ENCODE measurements at places on chromosomes 2 and 18.

- DNase-seq = peak; percentile 1
These were observed 66.6 kb downstream of the CTIF start for GRCh38 chr18:48605408-48605845.

DNA sequence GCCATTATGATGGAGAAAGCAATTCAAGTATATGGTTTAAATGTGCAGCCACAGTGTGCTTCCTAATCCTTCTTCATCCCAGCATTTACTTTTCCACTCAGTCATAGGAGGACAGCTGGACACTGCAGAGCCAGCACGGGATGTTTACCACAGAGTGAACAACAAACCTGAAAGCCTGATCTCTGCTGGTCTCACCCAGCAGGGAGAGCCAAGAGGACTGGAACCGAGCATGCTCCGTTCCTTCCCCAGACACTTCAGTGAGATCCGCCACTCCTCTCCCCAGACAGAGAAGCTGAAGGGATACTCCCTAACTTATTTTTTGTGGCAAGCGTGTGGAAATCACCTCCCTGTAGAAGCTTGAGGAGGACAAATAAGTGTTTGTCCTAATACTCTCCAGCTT, 23.2 kb upstream of the GORASP2 start:
- DNase-seq = no peak

DNA sequence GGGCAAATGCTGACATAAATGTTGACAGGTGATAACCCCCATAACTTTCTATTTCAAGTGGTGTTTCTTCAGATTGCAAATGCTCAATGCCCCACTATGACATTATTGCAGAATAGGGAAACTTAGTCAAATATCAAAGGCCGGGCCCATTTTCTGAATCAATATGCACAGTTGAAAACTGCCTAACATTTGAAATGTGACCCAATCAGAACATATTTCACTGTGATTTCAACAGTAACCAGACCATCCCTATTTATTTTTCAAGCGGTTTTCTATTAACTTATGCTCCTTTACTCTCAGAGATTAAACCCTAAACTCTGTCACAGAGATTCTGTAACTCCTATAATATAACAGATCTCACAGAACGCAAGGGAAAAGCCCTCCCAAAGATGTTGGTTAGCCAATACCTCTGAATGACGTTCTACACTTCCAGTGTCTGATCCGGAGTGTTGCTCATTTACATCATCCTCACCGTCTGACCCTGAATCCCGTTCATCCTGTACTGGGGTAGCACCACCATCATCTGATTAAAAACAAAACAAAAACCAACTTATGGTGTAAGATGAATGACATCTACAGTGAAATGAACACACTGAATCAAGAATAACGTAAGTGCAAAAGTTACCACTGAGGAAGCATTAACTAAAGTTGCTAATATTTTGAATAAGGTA, 2.9 kb downstream of the IWS1 start:
- no peak for DNase-seq

- DNase-seq = no peak
These were observed 2.8 kb downstream of the SIX3 start for GRCh38 chr2:44944102-44944951.

- DNase-seq = no peak
These were observed 1.7 kb downstream of the SEPTIN2 start for GRCh38 chr2:241317391-241317790.

- DNase-seq = no peak
These were observed at the start of gene EMILIN2 for GRCh38 chr18:2846636-2847316. TSS of gene EMILIN2 (plus strand) at chr18:2847006. CDS start at chr18:2847189, 183 bp downstream.

GRCh38 chr2:55165626-55166025, 66.5 kb downstream of the CLHC1 start:
- DNase-seq = no peak

DNA sequence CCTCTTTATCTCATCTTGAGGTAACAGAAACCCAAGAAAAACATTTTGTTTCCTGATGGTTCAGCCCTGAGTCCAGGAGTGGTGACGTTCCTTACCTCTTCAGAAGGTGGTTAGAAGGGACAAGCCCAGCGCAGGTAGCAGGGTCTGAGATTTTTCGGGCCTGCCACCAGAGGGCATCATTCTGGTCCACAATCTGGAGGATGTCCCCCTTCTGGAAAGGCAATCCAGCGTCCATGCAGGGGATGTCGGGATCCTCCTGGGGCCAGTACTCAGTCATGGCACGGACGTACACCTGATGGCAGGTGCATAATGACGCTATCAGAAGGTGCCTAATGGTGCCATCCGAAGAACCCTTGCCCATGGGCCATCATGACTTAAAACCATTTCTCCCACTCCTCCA, 17.7 kb downstream of the MPP4 start:
- no peak for DNase-seq

GRCh38 chr2:10352361-10352760, 49.7 kb downstream of the HPCAL1 start:
- DNase-seq = no peak

DNA sequence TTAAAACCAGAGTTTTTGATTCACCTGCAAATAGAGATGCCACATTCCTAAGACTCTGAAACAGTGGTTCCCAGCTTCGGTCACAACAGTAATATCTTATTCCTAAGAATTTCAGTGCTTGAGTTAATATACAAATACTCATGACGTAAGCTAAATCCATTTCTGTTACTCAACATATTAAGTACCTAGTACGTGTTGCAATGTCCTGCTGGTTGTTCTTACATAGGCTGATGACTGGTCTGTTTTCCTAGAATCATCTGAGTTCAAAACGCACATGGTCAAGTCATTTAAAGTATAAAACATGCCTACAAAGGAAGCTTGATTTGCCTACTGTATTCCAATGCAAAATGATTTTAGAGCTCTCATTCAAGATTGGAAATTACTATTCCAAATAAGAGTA, 7.2 kb downstream of the NCL start:
- DNase-seq = no peak

GRCh38 chr2:172215172-172215935, 112.7 kb upstream of the DLX2 start:
- DNase-seq = no peak

GRCh38 chr2:198000417-198000816, 196.0 kb downstream of the PLCL1 start:
- DNase-seq = no peak

DNA sequence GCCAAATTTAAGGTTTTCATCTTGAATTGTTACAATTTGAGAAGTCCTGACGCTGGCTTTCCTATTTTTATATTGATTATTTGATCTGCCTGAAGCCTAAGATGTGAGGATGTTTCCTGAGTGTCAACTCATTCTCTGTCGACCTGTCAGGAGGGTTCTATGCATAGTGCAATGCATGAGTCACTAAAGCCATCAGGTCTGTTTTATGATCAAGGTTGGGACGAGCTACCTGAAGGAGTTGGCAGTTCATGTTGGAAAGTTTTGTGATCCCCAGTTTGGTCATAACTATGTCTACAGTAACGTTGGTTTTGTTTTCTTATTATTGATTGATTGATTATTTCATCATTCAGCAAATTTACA, 71.2 kb downstream of the NABP1 start:
- DNase-seq = no peak

DNA sequence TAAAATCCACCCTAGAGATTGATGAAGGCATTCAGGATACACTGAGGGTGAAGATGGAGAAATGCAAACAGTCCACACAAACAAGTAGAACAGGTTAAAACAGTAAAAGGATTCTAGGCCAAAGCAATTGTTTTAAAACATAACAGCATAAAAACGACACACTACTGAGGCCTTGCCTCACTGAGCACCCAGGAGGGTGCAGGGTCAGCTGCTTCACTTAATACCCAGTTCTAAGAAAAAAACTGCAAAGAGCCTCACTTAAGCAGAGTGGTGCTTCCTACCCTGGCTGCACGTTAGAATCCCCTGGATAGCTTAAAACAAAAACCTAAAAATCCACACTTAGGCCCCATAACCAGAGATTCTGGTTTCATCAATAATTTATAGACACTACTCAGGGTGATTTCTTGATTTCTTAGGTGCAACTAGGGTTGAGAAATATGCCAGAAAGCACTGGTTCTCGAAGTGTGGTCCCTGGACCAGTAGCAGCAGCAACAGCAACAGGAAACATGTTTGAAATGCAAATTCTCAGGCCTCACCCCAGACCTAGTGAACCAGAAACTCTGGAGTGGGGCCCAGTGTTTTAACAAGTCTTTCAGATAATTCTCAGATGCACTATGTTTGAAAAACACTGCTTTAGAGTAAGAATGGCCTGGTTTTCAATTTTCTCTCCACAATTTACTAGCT, 279.1 kb downstream of the ZEB2 start:
- DNase-seq = no peak

GRCh38 chr18:48792611-48793380, 158.0 kb downstream of the SMAD7 start:
- no peak for DNase-seq

DNA sequence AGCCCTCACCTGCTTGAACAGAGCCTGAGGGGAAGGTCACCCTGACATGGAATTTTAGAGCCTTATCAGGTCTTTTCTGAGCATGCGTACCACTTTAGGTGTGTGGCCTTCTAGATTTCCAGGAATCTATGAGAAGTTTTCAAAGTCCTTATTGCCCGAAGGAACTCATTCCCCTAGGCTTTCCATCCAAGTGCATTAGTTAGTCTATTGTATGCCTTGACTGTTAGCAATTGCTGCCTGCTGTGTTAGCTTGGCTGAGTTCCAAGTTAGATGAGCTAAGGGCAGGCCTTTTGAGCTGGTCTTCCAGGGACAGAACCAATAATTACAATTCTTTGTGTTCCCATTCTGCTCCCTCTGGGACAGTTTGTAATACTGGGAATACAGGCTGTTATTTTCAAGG, 30.8 kb upstream of the PUM2 start:
- peak; percentile 6 for DNase-seq

DNA sequence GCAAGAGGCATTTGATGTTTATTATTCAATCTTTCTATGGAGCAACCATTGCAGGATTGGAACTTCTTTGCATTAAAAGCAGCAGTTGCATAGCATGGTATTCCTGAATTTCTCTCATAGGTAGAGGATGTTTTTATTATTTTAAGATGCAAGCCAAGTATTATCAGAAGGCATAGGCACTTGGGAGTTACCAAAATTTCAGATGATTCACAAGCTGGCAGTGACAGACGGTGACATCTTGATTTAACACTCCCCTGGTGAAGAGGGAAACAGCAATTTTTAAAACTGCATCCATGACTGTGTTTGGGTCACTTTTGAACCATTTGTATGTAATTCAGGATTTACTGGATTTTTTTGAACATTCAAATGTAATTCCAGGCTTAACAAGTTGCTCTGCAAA, 654.3 kb downstream of the SLC4A3 start:
- no peak for DNase-seq

GRCh38 chr2:3121601-3122000, 256.0 kb downstream of the EIPR1 start:
- DNase-seq = no peak

GRCh38 chr2:231934441-231935206, 8.4 kb upstream of the NPPC start:
- no peak for DNase-seq

DNA sequence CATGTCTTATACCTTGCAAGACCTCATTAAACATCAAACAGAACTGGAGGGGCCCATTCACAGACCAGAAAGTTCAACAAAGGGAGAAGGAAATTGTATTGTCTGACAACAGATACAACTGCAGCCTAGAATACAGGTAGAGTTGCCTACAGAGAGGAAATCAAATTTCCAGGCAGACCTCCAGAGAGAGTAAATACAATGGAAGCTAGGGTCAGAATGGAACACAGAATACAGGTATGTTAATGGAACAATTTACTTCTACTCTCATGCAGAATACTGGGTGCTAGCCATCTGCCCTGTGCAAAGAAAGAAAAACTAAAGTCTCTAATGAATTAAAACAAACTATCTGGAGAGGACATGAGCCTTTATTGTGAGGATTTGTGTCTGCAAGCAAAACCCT, 31.6 kb upstream of the ALK start:
- DNase-seq = no peak

GRCh38 chr2:224687156-224687555, 29.0 kb downstream of the CCDC195 start:
- DNase-seq = no peak

DNA sequence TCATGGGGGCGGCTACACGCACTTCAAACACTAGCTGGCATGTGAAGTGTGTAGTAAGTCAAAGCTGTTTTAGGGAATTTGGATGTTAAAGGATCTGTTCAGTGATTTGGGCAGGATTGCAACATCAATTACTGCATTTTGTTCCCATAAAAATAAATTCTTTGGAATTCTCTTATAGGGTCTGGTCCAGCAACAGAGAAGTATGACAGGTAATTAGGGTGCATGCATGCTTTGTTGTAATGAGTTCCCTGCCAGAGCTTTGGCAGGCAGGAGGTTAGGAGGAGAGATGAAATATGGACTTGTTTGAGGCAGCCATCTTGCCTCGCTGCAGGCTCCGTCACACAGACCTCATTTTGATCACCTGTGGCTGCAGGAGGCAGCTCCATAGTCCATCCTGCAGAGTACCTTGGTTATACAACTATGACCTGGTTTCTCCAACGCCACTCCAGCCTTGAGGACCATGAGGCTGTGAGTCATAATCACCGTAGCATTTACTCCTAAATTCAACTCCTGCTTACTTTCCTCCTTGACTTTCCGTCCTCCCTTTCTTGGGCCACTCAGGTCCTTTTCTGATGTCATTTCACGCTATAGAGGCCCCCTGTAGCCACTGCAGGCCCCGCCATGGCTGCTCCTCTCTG, 26.5 kb upstream of the EML4 start:
- no peak for DNase-seq

DNA sequence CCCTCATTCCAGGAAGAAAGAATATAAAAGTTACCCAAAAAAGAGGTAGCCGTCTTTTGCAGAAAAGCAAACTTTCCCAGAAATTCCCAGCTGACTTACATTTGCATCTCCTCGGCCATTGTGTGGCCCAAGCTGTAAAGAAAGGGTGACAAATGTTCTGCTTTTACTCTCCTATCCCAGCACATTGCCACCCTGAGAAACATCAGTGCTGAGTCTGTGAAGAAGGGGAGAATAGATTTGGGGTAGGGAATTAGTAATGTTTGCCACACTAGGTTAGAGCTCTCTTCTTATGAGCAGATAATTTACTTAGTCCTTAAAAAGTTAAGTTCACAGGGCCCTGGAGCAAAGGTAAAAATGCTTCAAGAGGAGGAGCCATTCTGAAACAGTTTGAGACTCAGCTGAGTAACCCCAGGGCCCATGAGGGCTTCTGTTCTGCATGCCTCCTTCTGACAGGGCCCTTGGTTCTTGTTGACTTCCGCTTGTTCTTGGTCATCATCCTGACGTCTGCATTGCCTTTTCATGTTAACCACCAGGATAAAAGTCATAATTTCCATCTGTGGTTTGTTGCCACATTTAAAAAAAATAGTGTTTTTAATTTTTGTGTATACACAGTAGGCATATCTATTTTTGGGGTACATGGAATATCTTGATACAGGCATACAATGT, 550.7 kb downstream of the RNF144A start:
- no peak for DNase-seq
